ENCODE measurements at places on chromosomes 3 and 15.

DNA sequence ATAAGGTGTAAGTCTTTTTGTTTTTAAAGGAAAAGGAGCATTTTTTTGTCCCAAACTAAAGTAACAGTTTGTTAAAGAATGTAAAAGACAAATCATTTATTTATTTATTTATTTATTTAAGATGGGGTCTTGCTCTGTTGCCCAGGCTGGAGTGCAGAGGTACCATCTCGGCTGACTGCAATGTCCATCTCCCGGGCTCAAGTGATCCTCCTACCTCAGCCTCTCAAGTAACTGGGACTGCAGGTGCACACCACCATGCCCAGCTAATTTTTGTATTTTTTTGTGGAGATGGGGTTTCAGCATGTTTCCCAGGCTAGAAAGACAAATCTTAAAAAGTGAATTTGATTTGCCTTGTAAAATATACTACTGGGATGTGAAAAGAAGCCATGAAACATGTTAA lies 86.3 kb upstream of the PLXND1 start:
- DNase-seq: no peak
- H3K36me3 ChIP-seq: no peaks in the 10 kb centered on the region
- no peak overlapping the region for H3K4me3 ChIP-seq
- no peaks in the 10 kb centered on the region for H3K27me3 ChIP-seq
- no peak overlapping the region for H3K27ac ChIP-seq
- H3K4me1 ChIP-seq: peaks cover 5% of the 10 kb centered on the region

GRCh38 chr3:195800240-195800639 lies 11.5 kb downstream of the MUC4 start:
- DNase-seq: no peak
- H3K27ac ChIP-seq: no peak overlapping the region
- peaks cover 16% of the 10 kb centered on the region for H3K4me1 ChIP-seq
- H3K36me3 ChIP-seq: no peaks in the 10 kb centered on the region
- H3K4me3 ChIP-seq: no peak overlapping the region
- H3K27me3 ChIP-seq: peaks cover 5% of the 10 kb centered on the region

- H3K4me1 ChIP-seq: peaks cover 56% of the 10 kb centered on the region
- H3K27ac ChIP-seq: no peak overlapping the region
- no peak for DNase-seq
- H3K36me3 ChIP-seq: no peaks in the 10 kb centered on the region
- H3K27me3 ChIP-seq: no peaks in the 10 kb centered on the region
Observed at GRCh38 chr15:67093504-67093862, 28.1 kb downstream of the SMAD3 start.

- H3K4me3 ChIP-seq: no peak overlapping the region
- no peaks in the 10 kb centered on the region for H3K4me1 ChIP-seq
- no peak overlapping the region for H3K27ac ChIP-seq
- DNase-seq: no peak
Observed at GRCh38 chr3:142817897-142818296, 71.0 kb downstream of the PCOLCE2 start.

GRCh38 chr3:98791341-98792325 lies 28.5 kb downstream of the ST3GAL6 start:
- no peak overlapping the region for H3K4me3 ChIP-seq
- no peaks in the 10 kb centered on the region for H3K27me3 ChIP-seq
- H3K27ac ChIP-seq: no peak overlapping the region
- peaks cover 5% of the 10 kb centered on the region for H3K36me3 ChIP-seq

DNA sequence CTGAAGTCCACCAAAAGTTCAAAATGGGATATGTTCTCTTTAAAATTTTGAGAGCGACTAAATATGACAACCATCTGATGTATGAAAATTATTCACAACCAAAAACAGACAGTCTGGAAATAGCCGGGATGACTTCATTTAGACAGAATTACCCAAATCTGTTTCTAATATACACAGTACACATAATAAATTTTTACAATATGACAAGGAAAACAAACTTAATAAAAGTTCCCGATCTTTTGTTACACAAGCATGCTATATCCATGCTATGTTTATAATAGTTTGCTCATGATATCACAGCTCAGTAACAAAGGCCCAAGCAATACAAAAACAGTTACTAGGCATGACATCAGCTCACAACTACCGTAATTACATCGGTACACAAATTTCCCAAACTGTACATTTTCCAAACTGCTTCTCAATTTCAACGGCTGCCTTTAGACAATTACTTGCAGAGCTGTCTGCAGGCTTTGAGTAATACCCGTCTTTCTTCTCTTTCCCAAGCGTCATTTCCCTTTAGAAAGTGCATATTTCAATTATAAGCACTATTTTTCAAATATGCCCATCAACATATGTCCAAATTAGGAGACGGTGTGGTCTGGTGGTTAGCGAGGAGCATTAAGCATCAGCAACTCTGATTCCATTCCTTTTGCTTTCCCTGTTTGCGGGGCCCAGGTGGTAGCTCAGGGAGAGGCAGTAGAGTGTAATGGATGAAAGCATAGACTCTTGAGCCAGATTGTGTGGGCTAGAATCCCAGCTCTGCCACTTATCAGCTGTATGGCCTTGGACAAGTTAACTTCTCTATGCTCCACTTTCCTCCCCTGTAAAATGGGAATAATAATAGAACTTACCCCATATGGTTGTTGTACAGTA lies 481.2 kb downstream of the FOXP1 start:
- H3K27me3 ChIP-seq: no peaks in the 10 kb centered on the region
- peak overlapping the region; percentile 63 for H3K27ac ChIP-seq
- H3K36me3 ChIP-seq: no peaks in the 10 kb centered on the region
- DNase-seq: no peak

GRCh38 chr3:94735354-94735753 lies 672.5 kb downstream of the NSUN3 start:
- no peak for DNase-seq
- H3K4me3 ChIP-seq: no peak overlapping the region
- no peak overlapping the region for H3K27ac ChIP-seq
- H3K27me3 ChIP-seq: no peaks in the 10 kb centered on the region

GRCh38 chr15:67927501-67928168 lies 87.8 kb upstream of the RNU6-1 start:
- H3K27me3 ChIP-seq: no peaks in the 10 kb centered on the region
- no peaks in the 10 kb centered on the region for H3K36me3 ChIP-seq
- peaks cover 15% of the 10 kb centered on the region for H3K4me1 ChIP-seq
- no peak overlapping the region for H3K4me3 ChIP-seq
- DNase-seq: peak; percentile 86
- H3K27ac ChIP-seq: peak overlapping the region; percentile 53

DNA sequence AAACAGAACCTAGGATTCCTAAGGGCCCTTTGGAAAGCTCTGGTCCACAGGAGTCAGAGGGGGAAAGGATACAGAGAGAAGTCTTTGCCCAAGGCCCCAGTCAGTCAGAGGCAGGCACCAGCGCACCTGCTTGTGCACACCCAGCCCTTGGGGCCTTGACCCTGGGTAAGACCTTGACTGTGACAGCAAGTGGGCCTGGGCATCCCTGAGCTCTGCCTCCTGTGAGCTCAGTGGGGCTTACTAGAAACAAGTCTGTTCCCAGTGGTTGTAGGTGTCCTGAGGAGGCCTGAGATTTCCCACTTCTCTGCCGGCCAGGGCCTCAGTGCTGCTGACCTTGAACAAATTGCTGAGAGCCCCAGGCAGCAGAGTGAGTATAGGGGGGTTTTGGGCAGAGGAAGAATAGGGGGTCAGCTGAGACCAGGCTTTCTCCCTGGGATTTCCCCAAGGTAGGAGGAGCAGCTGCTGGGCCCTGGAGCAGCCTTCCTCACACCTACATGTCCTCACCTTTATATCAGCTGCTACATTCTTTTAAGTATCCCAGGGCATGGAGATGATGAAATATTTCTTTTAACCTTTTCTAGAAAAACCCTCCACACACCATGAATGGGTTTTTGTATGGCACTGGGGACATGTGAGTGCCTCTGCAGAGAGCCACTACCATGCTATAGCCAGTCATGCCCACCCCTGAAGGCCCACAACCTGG lies 9.7 kb upstream of the DAG1 start:
- no peak overlapping the region for H3K27ac ChIP-seq
- H3K27me3 ChIP-seq: no peaks in the 10 kb centered on the region
- no peak for DNase-seq
- H3K4me3 ChIP-seq: no peak overlapping the region
- H3K4me1 ChIP-seq: peaks cover 8% of the 10 kb centered on the region

- no peaks in the 10 kb centered on the region for H3K36me3 ChIP-seq
- H3K27me3 ChIP-seq: peaks cover 100% of the 10 kb centered on the region
- H3K4me3 ChIP-seq: no peak overlapping the region
- H3K4me1 ChIP-seq: no peaks in the 10 kb centered on the region
- H3K27ac ChIP-seq: no peak overlapping the region
Observed at GRCh38 chr3:147383617-147384016, 22.7 kb downstream of the ZIC4 start.

DNA sequence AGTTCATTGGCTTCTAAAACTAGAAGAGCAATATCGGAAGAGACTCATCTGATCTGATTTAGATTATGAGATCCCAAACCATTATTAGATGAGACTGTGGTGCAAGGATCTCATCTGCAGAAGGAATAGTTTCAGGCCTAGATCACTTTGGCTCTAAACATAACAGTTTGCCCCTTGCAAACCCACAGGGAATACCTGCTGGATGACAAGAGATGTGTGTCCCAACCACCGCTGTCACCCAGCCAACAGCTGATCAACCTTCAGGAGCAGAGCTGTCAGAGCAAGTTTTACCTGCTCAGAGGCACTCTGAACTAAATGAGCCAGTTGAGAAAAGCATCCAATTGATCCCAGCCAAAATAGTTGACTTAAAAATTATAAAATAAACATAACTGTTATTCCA lies 64.0 kb upstream of the ST3GAL6 start:
- no peaks in the 10 kb centered on the region for H3K4me1 ChIP-seq
- no peak for DNase-seq
- H3K27ac ChIP-seq: no peak overlapping the region
- no peak overlapping the region for H3K4me3 ChIP-seq
- no peaks in the 10 kb centered on the region for H3K36me3 ChIP-seq

Measured in upper lobe of right lung (tissue), 1 donor.